A549 treated with RU486 at 1 μM for 4 hours (cell line): ENCODE measurements at places on chromosomes 13 and 19. TPM values are rescaled to one million over a fixed set of nuclear protein-coding genes. Genes with fewer than 3 reads are reported as not detected.

The ZNF66 gene
- total RNA-seq = not detected in 5 replicates

The MAP4K1 gene
- 0.27 to 1.4 TPM (median 0.70 TPM) in 5 replicates for total RNA-seq

The KLK12 gene
- not detected in 5 replicates for total RNA-seq

The CYP2S1 gene
- total RNA-seq = 20.6 to 26.6 TPM (median 26.0 TPM) in 5 replicates

The CALR3 gene
- not detected in 5 replicates for total RNA-seq

The SCN1B gene
- total RNA-seq = 9.6 to 19.7 TPM (median 15.9 TPM) in 5 replicates

The NLRP7 gene
- not detected in 5 replicates for total RNA-seq

The CNFN gene
- total RNA-seq = 37.4 to 59.3 TPM (median 47.4 TPM) in 5 replicates

The GIPR gene
- total RNA-seq = 2.3 to 3.8 TPM (median 2.6 TPM) in 5 replicates

The NKG7 gene
- not detected in 5 replicates for total RNA-seq

The LRRC63 gene
- total RNA-seq = not detected in 5 replicates

The ZNF805 gene
- 1.2 to 2.5 TPM (median 1.8 TPM) in 5 replicates for total RNA-seq
